ENCODE measurements at places on chromosomes 1 and 21. TPM values are rescaled to one million over a fixed set of nuclear protein-coding genes. Genes with fewer than 3 reads are reported as not detected.

DPT gene
- total RNA-seq, result 519 TPM

C1orf115 gene
- 3.9 TPM for total RNA-seq

CELA2A gene
- not detected for total RNA-seq

GLMP gene
- 33.3 TPM for total RNA-seq

NPHP4 gene
- total RNA-seq, result 4.9 TPM

OR2L13 gene
- not detected for total RNA-seq

AKR7A3 gene
- total RNA-seq, result 1.9 TPM

DENND2D gene
- total RNA-seq, result 5.9 TPM

TSPAN2 gene
- total RNA-seq, result 102 TPM

ASPM gene
- total RNA-seq, result 0.83 TPM

MIXL1 gene
- total RNA-seq, result not detected

HSD3B2 gene
- not detected for total RNA-seq

DNA sequence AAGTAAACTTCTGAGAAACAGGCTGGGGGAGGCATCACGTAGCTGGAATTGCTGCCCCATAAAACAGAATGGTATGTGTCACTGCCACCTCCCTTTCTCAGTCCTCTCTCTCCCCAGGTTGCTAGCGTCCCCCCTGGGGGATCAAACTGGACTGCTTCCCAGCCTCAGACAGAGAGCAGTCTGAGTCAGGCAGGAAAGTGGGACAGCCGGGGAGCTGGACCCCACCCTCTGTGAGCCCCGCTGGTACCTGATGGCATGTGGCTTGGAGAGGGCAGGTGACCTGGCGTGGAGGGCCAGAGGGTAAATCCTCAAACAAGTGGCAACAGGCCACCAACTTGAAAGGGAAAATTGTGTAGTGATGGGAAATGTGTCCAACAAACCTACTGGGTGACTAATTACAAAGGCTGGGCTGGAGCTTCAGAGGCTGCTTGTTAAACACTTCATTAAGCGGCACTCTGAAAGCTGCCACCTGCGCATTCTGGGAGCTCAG lies 1.0 kb upstream of the SFN start:
- no peaks in the 10 kb centered on the region for H3K4me1 ChIP-seq
- H3K27ac ChIP-seq, result no peak overlapping the region
- no peaks in the 10 kb centered on the region for H3K27me3 ChIP-seq
- H3K36me3 ChIP-seq, result no peaks in the 10 kb centered on the region
- H3K4me3 ChIP-seq, result no peak overlapping the region

- no peaks in the 10 kb centered on the region for H3K27me3 ChIP-seq
- H3K27ac ChIP-seq, result no peak overlapping the region
- no peak for DNase-seq
- no peaks in the 10 kb centered on the region for H3K4me1 ChIP-seq
These were observed 244.6 kb upstream of the MAP1LC3C start for GRCh38 chr1:242243472-242243871.

- H3K4me3 ChIP-seq, result no peak overlapping the region
- no peaks in the 10 kb centered on the region for H3K36me3 ChIP-seq
- no peak for DNase-seq
- no peaks in the 10 kb centered on the region for H3K4me1 ChIP-seq
These were observed 74.0 kb upstream of the SAMSN1 start for GRCh38 chr21:14620152-14620551.

- no peaks in the 10 kb centered on the region for H3K4me1 ChIP-seq
- H3K27me3 ChIP-seq, result no peaks in the 10 kb centered on the region
- H3K4me3 ChIP-seq, result no peak overlapping the region
- no peak for DNase-seq
These were observed 25.3 kb upstream of the EXOSC10 start for GRCh38 chr1:11124965-11125364.

DNA sequence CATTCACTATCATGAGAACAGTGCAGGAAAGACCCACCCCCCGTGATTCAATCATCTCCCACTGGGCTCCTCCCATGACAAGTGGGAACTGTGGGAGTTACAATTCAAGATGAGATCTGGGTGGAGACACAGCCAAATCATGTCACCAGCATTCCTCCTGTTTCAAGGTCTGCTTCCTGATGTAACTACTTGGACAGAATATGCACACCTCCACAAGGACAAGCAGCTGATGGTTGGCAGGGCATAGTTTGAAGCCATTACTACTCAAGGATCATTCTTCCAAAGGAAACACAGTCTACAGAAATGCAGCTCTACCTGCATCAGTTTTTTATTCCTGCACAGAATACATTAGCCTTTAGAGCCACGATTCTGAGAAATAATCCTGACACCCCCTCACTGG lies 28.5 kb upstream of the RNF2 start:
- no peak overlapping the region for H3K27ac ChIP-seq
- no peaks in the 10 kb centered on the region for H3K4me1 ChIP-seq
- no peak overlapping the region for H3K4me3 ChIP-seq
- no peaks in the 10 kb centered on the region for H3K36me3 ChIP-seq

DNA sequence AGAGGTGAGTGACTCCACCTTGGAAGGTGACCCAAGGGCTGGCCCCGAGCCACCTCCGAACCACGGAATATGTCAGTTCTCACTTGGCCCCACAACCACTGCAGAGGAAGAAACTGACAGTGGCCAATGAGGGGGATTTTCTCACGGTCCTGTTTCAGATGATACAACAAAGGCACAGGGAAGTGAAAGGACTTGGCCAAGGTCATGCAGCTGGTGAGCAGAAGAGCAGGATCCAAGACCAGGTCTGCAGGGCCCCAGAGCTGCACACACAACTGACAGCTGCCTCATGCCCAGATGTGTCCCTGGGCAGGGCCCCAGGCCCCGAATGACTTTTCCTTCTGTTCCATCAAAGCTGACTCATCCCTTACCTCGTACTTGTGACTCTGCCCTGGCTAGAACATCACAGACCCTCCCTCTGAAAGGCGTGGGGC lies 25.8 kb upstream of the EVA1B start:
- peaks cover 47% of the 10 kb centered on the region for H3K4me1 ChIP-seq
- H3K27me3 ChIP-seq, result no peaks in the 10 kb centered on the region
- peaks cover 57% of the 10 kb centered on the region for H3K36me3 ChIP-seq
- H3K4me3 ChIP-seq, result no peak overlapping the region

DNA sequence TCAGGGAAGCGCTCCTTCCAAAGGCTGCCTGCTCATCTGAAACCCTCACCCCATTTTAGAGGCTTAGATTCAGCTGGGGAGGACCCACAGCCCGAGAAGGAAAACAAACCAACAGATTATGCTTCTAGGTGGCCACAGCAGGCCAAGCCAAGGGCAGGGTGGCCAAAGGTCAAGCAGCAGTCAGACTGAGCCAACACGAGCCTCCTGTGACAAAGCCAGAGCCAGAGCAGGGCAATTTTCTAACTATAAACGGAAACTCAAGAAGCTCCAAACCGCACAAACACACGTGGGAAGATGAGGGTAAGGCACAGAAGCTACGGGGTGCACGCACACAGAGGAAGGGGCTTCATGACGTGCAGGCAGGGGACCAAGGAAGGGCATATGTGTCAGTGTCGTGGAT lies 64.1 kb downstream of the PLEKHA6 start:
- H3K4me3 ChIP-seq, result no peak overlapping the region
- H3K27ac ChIP-seq, result no peak overlapping the region
- no peak for DNase-seq
- peaks cover 22% of the 10 kb centered on the region for H3K27me3 ChIP-seq

DNA sequence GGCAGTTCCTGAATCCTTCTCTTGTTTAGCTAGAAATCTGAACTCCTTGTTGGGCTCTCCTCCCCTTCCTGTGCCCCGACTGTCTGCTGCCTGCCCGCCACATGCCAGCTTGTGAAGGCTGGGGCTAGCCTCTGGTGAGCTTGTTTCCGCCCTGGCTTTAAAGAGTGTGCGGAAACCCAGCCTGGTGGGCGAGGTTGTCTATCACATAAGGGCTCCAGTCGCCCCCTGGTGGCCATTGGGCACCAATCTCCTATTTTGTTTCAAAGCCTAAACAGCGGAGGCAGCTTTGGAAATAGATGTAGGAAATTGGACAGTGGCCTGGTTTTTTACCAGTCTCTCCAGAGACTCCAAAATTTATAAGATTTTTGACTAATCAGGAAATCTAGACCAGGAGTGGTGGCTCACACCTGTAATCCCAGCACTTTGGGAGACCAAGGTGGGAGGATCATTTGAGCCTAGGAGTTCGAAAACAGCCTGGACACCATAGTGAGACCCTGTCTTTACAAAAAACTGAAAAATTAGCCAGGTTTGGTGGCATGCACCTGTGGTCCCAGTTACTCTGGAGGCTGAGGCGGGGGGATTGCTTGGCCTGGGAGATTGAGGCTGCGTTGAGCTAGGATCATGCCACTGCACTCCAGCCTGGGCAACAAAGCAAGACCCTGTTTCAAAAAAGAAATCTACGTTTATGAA lies 9.8 kb downstream of the ATP8B2 start:
- peak; percentile 91 for DNase-seq
- H3K4me3 ChIP-seq, result no peak overlapping the region
- peaks cover 19% of the 10 kb centered on the region for H3K4me1 ChIP-seq
- no peaks in the 10 kb centered on the region for H3K27me3 ChIP-seq

DNA sequence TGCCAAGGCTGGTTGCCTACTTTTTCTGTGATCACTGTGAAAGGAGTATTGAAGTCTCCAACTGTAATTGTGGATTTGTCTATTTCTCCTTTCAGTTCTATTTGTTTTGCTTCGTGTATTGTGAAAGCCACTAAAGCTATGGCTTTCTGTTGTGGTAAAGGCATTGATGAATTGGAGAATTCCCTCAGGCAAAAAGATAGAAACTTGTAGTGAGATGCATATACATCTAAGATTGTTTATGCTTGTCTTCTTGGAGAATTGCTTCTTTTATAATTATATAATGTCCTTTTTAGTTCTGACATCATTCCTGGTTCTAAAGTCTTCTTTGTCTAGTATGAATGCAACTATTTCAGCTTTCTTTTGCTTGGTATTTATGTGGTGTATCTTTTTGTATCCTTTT lies 36.8 kb downstream of the SWT1 start:
- no peaks in the 10 kb centered on the region for H3K36me3 ChIP-seq
- H3K27ac ChIP-seq, result no peak overlapping the region
- H3K27me3 ChIP-seq, result no peaks in the 10 kb centered on the region
- no peak overlapping the region for H3K4me3 ChIP-seq

DNA sequence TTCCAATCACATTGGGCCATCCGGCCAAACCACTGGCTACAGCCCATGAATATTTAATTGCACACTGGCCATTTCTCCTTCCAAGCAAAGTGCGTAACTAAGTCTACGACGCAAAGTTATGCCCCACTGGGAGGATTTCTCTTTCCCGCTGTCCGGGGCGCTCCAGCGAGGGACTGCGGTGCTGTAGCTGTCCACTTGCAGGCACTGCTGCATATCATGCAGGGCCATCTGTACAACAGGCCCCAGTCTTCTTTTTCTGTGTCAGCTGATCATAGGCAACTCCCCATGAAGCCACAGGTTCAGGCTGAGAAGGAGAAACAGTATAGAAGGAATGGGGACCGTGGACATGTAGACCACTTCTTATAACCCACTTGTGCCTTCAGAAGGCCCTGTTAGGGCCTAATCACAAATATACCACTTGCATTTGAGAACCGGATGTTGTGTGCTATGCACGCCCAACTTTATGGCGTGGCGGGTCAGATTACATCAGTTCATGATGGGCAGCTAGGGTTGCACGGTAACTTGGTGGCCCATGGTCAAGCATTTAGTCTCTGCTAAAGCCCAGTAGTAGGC lies 58.0 kb downstream of the ADSS2 start:
- H3K27me3 ChIP-seq, result no peaks in the 10 kb centered on the region
- no peak for DNase-seq
- no peaks in the 10 kb centered on the region for H3K36me3 ChIP-seq
- no peak overlapping the region for H3K4me3 ChIP-seq
- H3K27ac ChIP-seq, result no peak overlapping the region
- H3K4me1 ChIP-seq, result no peaks in the 10 kb centered on the region

- no peaks in the 10 kb centered on the region for H3K36me3 ChIP-seq
- DNase-seq, result no peak
- no peak overlapping the region for H3K4me3 ChIP-seq
- no peaks in the 10 kb centered on the region for H3K4me1 ChIP-seq
These were observed 88.0 kb downstream of the CD247 start for GRCh38 chr1:167430134-167430848.

DNA sequence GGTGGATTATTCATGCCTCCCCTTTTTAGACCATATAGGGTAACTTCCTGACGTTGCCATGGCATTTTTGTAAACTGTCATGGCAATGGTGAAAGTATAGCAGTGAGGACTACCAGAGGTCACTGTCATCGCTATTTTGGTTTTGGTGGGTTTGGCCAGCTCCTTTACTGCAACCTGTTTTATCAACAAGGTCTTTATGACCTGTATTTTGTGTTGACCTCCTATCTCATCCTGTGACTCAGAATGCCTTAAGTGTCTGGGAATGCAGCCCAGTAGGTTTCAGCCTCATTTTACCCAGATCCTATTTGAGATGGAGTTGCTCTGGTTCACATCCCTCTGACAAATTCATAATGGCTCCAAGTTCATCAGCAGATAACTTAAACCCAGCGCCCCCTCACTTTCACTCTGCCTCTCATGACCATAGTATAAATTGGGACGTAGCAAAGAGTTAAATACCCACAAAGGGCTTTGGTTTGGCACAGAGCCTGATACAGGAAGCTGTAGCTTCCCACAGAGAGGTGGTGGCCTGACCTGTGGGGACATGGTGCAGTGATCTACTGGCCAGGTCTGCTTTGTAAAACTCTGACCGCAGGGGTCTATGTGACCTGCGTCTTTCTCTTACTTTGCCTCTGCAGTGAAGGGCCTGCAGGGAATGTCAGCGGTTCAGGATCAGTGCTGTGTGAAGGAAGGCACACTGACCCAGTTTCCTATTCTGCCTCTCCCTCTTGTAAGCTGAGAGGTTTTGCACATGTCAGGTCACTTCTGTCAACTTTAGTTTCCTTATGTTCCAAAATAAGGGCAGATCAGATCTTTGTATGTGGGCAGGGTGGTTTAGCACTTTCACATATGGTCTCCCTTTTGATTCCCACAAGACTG lies 78.1 kb upstream of the ZNF644 start:
- H3K4me3 ChIP-seq, result no peak overlapping the region
- no peaks in the 10 kb centered on the region for H3K27me3 ChIP-seq

DNA sequence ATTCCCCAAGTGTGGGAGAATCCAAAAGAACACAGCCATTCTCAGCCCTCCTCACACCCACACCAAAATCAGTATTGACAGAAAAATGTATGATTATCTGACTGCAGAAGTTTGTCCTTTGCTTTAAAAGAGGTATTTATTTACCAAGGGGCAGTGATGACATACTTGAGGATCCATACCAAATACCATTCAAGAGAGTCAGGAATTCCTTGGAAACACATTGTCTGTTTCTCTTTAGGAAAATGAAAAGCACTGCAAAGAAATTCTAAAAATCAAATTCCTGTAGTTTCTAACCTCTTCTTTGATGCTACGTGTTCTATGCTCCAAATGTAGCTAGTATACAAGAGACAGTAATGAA lies 509.6 kb upstream of the CXADR start:
- no peak overlapping the region for H3K4me3 ChIP-seq
- H3K27me3 ChIP-seq, result no peaks in the 10 kb centered on the region
- no peaks in the 10 kb centered on the region for H3K36me3 ChIP-seq

DNA sequence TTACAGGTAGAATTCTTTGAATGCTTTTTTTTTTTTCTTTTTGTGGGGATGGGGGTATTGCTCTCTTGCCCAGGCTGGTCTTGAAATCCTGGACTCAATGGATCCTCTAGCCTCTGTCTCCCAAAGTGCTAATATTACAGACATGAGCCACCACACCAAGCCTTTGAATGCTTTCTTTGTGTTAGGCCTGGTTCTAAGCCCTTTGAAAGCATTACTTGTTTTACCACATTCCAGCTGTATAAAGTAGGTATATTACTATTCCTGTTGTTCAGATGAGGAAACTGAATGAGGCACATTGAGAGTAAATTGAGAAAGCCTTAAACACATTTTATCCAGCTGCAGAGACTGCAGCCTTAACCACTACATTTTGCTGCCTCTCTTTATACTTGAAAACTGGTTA lies 841.8 kb upstream of the ADGRL4 start:
- no peak for DNase-seq
- H3K4me1 ChIP-seq, result no peaks in the 10 kb centered on the region
- H3K27ac ChIP-seq, result no peak overlapping the region
- no peaks in the 10 kb centered on the region for H3K36me3 ChIP-seq

GRCh38 chr1:205259324-205259832 lies 31.6 kb downstream of the TMCC2 start:
- no peaks in the 10 kb centered on the region for H3K36me3 ChIP-seq
- H3K27ac ChIP-seq, result no peak overlapping the region
- DNase-seq, result no peak

Data from sigmoid colon (tissue), 7 donors.